A549 treated with ZK216348 at 1 μM for 4 hours (cell line): ENCODE measurements at places on chromosomes 12 and 14. TPM values are rescaled to one million over a fixed set of nuclear protein-coding genes. Genes with fewer than 3 reads are reported as not detected.

DUSP6 gene
- 7.1 to 10.5 TPM (median 9.6 TPM) in 5 replicates for total RNA-seq

VDR gene
- 2.5 to 3.2 TPM (median 2.8 TPM) in 5 replicates for total RNA-seq

GLI1 gene
- 3.9 to 8.8 TPM (median 7.3 TPM) in 5 replicates for total RNA-seq

SMOC1 gene
- 15.9 to 25.5 TPM (median 19.2 TPM) in 5 replicates for total RNA-seq

SERPINA9 gene
- not detected in 5 replicates for total RNA-seq

FAM90A1 gene
- 0.10 to 0.24 TPM (median 0.12 TPM) in 3 of 5 replicates, not detected in the others for total RNA-seq

RNASE4 gene
- total RNA-seq: 4.3 to 9.6 TPM (median 7.4 TPM) in 5 replicates
